ENCODE measurements at places on chromosomes 16 and 17. TPM values are rescaled to one million over a fixed set of nuclear protein-coding genes. Genes with fewer than 3 reads are reported as not detected.
A peak's percentile ranks its signal among the peaks of the same experiment; 100 is the strongest.

The CHRNE gene
- total RNA-seq, result 0.35 TPM

The PIPOX gene
- total RNA-seq, result 0.94 TPM

The SDK2 gene
- total RNA-seq, result 0.52 TPM

The TUBB3 gene
- total RNA-seq, result 1,261 TPM

The AATK gene
- total RNA-seq, result 0.52 TPM

The KDM6B gene
- 2.8 TPM for total RNA-seq

The RCVRN gene
- total RNA-seq, result not detected

The P2RX5 gene
- 2.9 TPM for total RNA-seq

The GNG13 gene
- not detected for total RNA-seq

GRCh38 chr16:397736-398332 is 835 bp downstream of the NME4 start:
- DNase-seq, result peak; percentile 22

- DNase-seq, result no peak
Measured at GRCh38 chr16:31886227-31886626, 12.6 kb downstream of the ZNF267 start.

GRCh38 chr17:76388966-76389888 is 4.8 kb downstream of the SPHK1 start:
- DNase-seq, result no peak

- DNase-seq, result peak; percentile 23
Measured at GRCh38 chr17:2232244-2232638, 71.3 kb downstream of the SMG6 start.

- DNase-seq, result peak; percentile 54
Measured at GRCh38 chr17:1455291-1455796, 688 bp downstream of the CRK start.

GRCh38 chr17:10251212-10251948 is 53.0 kb upstream of the GAS7 start:
- DNase-seq, result no peak

DNA sequence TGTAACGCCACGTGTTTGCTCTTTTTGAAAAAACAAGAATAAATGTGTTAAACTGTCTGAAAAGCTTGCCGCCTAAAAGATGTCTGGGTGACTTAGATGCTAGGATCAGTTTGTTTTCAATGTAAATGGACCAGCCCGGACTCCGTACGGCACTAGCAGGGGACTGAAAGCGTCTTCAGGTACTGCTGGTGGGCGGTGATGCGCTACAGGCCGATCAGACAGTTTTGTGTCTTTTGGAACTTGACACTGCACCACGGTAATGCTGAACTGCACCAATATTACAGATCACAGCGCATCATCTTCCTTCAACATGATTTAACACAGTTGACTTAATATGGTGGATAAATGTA is 727 bp upstream of the MBTPS1 start:
- no peak for DNase-seq

DNA sequence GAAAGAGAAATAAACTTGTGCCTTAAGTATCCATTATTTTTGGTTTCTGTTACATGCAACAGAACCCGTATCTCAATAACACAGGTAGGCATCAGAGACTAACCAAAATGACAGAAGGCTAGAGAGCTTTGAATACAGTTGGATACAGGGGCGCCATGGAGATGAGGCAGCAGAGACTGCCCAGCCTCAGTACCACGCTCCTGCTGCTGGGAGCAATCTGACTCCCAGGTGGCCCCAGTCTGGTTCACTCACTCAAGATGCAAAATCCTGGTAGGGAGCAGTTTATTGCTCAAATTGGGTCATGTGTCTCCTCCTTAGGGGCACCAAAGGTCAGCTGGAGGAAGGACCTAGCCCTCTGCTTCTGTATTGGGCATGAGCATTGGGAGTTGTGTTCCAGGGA is 218.9 kb downstream of the USP22 start:
- DNase-seq, result no peak

GRCh38 chr17:40325156-40326013 is 16.4 kb downstream of the RARA start:
- DNase-seq, result no peak

DNA sequence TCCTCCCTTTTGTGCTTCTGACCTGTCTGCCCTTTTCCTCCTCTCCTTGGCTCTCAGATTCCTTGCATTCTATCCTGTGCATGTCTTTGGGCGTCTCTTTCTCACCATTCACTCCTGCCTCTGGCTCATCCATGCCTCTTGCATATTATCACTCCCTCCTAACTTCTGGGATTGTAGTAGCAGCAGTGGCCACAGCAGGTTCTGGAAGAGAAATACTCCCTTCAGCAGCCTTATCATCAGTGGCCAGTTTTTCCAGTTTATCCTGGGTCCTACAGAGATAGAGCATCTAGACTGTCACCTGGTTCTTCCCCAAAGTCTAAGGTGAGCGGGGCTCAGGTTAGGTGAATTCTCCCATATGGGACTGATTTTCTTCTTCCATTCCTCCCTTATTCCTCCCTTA is 354.0 kb upstream of the CCL2 start:
- DNase-seq, result no peak

DNA sequence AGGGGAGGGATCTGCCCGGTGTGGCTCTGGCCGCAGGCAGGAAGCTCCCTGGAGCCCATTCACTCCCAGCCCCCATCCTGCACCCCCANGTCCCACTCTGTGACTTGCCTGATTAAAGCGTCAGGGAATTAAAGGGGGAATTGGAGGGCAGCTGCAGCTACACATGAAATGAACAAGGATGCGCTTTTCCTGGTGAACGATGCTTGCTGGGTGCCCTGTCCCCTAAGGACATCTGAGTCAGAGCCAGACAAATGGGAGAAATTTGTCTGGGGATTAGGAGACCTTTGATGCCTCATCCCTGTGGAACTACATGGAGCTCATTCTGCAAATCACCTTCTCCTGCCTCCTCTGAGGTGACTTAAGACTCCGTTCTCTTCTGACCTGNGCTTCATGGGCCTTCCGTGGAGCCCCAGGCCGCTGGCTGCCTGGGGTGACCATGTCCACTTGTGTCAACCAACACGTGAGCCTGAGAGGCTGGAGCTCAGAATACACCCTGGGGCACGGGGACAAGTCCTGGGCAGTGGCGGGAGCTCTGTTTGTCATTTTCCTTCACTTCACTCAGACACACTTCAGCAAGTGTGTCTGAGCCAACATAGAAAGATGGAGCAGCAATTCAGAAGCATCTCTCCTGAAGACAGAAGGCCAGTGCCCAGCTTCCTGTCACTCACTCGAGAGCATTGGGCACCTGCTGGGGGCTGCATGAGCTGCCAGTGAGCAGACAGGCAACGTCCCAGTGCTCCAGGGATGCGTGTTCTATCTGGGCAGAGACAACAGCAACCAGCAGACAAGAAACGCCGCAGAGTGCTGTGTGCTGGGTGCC is 54.1 kb downstream of the METRNL start:
- DNase-seq, result no peak

- peak; percentile 24 for DNase-seq
Measured at GRCh38 chr17:39197380-39198185, at the start of gene CACNB1. TSS of gene CACNB1 (minus strand) at chr17:39197669. CDS start at chr17:39197495, 174 bp downstream.

DNA sequence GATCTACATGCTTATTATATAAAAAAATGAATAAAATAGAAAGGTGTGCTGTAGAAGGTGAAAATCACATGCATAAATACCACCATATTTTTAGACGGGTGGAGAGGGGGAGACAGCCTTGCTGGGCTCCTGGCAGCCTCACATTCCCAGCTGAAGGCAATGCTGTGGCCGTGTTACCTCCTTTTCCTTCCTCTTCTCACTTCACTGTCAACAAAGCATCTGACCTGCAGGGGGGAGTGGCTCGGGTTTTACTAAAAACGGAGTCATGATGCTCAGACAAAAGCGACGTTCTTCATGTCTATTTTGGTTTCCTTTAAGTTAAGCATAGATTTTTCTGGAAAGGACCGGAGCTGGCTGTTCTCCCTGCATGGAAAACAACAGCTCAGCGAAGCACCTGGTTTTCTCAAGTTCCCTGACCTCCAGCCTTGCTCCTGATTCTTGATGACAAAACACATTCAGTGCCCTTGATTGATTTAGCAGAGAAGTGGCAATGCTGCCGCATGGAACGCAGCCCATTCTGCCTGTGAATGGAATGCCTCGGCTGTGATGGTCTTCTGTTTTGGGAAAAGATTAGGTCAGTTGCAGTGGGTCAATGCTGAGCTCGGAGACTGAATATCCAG is 5.5 kb upstream of the RPTOR start:
- no peak for DNase-seq

DNA sequence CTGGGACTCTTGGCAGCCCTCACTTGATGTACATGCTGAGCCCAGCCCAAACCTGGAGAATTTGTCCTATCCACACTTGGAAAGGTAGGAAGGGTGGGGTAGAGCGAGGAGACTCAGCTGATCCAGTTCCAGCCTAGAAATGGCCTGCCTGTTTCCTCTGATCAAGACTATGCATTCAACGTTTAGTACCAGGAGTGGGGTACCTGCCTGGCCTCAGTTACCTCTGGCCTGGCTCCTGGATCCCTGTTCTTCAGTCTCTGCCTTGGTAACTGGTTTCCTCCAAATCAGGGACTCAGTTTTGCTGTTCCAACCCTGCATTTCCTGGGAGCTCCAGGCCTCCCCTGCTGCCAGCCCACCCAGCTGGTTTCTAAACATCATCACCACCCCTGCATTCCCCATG is 233.5 kb downstream of the GSG1L start:
- no peak for DNase-seq

DNA sequence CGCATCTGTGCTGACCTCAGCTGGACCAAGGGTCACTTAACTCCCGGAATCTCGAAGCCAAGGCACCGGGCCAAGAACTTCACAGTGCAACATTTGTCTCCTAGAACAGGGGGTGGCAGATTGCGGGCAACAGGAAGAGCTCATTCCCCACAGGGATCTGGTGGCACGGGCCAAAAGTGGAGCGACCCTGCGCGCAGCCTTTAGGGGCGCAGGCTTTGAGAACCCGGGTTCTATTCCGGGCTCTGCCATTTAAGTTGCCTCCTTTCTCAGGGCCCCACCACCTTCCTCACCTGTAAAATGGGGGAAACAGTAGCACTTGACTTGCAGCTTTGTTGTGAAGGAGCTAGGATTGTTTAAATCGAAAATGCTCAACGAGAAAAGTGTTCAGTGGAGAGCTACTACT is 651 bp downstream of the SHMT1 start:
- peak; percentile 91 for DNase-seq
